Kidney (tissue), 22 donors: ENCODE measurements at places on chromosomes 11 and 22.

DNA sequence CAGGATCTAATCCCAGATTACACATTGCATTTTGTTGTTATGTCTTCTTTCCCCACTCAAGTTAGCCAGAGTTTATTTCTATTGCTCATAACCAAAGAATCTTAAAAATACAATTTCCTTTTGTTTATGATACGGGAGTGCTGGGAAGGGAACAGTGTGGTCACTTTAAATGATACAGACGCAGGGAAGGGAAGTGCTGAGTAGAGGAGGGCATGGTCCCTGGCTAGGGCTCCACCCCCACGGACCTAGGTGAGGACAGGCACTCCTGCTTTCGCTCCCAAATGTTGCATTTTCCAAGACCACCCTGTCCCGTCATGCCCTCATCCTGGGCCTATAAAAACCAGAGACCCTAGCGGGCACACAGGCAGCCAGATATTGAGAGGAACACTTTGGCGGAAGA, 30.6 kb upstream of the NARS2 start:
- no peak for DNase-seq

DNA sequence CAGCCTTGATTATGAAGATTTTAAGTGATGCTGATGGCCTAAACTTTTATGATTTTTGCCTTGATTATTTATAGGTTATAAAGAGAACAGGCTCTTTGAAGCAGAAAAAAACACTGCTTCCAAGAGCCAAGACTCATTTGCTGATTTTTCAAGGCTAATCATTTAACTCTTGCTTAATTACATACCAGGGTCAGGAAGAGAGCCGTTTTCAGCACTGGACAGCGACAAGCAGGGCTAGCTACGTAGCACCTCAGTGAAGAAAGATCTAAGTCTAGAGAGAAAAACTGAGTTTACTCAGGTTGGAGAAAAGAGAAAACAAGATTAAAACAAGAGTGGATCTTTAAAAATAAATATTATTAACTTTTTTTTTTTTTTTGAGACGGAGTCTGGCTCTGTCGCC, 615.4 kb upstream of the B3GAT1 start:
- peak; percentile 93 for DNase-seq

GRCh38 chr11:44990665-44991064, 40.0 kb upstream of the TP53I11 start:
- DNase-seq: no peak

GRCh38 chr11:79617561-79617960, 176.7 kb upstream of the TENM4 start:
- no peak for DNase-seq

DNA sequence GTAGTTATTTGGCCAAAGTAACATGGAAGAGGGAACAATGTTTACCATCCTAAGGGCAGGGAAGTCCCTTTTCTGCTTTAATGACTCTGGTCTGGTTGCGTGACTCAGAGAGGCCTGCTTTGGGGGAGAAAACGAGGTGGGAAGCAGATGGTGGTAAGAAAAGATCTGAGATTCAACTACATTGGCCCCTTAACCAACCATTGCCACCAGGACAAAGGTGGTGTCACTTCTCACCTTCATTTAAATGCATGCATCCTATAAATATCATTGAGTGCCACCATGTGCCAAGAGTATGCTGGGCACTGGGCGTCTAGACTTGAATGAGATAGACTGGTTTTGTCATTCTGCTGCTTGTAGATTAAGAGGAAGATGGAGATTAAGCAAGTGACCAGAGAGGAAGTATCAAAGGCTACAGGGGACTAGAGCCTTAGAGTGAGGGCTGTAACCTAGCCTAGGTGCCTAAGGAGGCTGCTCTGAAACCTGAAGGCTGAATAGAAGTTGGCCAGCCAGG, 3.6 kb upstream of the SORL1 start:
- no peak for DNase-seq

DNA sequence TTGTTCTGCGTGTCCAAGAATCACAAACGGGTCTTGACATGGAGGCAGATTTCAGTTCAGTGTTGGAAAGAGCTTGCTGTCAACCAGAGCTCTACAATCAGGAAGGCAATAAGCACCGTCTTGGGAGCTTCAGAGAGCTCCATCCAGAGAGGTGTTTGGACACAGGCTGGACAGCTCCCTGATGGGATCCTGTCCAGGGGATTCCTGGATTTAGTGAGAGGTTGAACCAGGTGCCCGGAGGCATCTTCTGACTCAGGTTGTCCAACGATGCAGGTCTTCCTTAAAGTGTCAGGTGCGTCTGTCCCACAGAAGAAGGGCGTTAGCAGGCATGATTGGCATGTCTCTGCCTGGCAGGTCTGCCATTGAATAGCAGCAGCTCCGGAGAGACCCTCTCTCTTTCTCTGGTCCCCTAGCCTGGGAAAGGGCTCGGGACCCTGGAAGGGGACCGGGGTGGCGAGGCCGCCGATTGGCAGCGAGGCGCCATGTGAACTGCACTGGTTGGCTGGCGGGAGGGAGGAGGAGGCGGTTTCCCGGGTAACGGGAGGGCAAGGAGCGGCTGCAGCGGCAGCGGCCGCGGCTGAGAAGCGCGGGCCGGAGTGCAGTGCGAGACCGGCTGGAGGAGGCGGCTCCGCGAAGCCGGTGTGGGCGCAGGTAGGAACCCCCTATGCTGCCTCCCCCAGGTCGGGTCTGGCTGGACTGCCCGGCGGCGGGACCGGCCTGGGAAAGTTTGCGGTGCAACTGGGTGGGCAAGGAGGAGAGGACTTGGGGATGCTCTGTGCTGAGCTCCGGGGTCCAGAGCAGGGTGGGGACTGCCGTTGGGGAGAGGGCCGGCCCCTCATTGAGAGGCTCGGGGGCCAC, 104.1 kb upstream of the E2F8 start:
- peak; percentile 86 for DNase-seq

- DNase-seq: no peak
Measured at GRCh38 chr11:34570584-34570983, 50.3 kb upstream of the EHF start.

DNA sequence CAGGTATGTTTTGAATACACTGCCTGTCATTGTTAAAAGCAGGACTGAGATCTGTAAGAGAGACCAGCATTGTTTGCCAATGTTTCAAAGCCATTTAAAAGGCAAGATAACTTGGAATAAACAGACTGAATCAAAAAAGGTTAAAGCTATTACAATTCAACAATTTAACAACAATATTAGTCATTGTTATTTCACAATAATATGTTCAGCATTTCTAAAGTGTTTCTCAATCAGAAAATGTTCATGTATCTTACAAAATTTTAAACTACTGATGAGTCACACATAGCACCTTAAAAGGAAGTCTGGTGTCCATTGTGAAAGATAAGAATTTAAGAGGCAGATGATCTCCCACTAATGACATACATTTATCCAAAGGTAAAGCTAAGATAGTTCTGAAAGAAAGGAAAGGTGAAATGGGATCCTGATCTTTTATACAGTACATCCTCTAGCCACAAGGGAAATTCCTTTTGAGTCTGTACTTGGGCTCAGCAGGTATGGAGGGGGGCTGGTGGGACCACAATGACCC, 79.7 kb downstream of the MAML2 start:
- DNase-seq: no peak

GRCh38 chr11:120689596-120690275, 178.2 kb downstream of the GRIK4 start:
- DNase-seq: no peak

DNA sequence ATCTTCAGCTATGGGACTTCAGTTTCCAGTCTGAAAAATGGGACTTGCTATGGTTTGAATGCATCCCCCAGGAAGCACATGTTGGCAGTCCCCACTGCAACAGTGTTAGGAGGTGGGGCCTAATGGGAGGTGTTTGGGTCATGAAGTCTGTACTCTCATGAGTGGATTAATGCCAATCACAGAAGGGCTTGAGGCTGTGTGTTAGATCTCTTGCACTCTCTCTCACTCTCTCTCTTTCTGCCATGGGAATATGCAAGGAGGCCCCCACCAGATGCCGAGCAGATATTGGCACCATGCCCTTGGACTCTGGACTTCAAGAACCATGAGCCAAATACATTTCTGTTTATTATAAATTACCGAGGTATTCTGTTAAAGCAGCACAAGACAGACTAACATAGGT, 7.8 kb upstream of the AP1B1 start:
- DNase-seq: no peak

- no peak for DNase-seq
Measured at GRCh38 chr11:99368583-99368982, 347.8 kb downstream of the CNTN5 start.

DNA sequence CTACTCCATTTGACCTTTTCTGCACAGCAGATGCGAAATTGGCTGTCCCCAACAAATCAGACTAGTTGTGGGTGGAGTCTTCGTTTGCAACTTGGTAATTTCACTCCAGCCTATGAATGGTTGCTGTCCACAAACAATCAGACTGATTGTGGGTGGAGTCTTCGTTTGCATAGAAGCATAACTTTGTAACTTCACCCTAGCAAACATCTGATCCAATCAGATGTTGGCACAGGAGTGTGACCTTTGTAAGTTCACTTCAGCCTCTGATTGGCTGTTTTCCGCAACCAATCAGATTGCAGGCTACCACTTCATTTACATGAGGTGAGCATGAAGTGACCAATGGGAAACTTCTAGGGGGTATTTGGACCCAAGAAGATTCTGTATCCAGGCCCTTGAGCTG, 16.3 kb upstream of the CABP2 start:
- DNase-seq: no peak
